HS-27A (cell line): ENCODE measurements at places on chromosomes 6 and 20.
A peak's percentile ranks its signal among the peaks of the same experiment; 100 is the strongest.

GRCh38 chr20:36777167-36777566, 3.6 kb upstream of the DSN1 start:
- no peak for DNase-seq

- no peak for DNase-seq
Measured at GRCh38 chr6:163355426-163355991, 59.0 kb upstream of the QKI start.

- no peak for DNase-seq
Measured at GRCh38 chr6:53526000-53526399, 18.9 kb downstream of the GCLC start.

- peak; percentile 29 for DNase-seq
Measured at GRCh38 chr6:35522660-35523658, 10.3 kb upstream of the TULP1 start.

GRCh38 chr6:158039571-158040050, 57.9 kb downstream of the SYNJ2 start:
- no peak for DNase-seq

- no peak for DNase-seq
Measured at GRCh38 chr6:104705095-104705707, 154.5 kb downstream of the HACE1 start.

DNA sequence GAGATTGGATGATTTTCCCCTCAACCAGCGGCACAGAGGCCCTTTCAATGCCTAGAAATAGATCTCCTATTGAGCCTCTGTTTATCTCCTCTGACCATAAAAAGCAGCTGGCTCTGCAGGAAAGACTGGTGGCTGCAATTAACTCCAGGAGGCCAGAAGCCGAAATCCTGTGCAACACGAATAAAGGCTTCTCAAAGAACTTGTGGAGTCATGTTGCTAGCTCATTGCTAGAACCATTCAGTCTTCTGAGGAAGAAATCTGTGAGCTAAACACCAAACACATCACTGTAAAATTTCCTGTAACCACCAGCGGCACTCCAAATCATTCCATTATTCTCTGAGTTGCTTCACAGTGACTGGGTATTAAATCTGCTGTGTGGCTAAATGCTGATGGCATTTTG, 49.1 kb upstream of the TPD52L1 start:
- DNase-seq, result no peak

GRCh38 chr20:53711333-53712211, 117.9 kb upstream of the ZNF217 start:
- DNase-seq, result no peak

DNA sequence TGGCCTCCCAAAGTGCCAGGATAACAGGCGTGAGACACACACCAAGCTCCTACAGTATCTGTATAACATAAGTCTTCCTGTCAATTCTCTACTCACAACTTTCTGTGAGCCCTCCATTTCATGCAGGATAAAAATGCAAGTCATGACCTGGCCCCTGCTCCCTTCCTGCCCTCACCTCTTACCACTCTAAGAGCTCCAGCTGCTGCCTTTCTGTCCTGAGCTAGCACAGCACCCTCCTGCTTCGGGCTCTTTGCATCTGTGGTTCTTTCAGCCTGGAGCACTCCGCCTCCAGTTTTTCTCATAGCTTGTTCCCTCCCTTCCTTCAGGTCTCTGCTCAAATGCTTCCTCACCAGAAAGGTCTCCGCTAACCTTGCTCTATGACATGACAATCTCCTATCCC, 23.7 kb upstream of the TRPC4AP start:
- no peak for DNase-seq

GRCh38 chr6:72936766-72937559, 288.3 kb downstream of the KHDC1L start:
- no peak for DNase-seq

GRCh38 chr20:46547995-46548394, 2.5 kb downstream of the OCSTAMP start:
- DNase-seq, result no peak

- DNase-seq, result no peak
Measured at GRCh38 chr6:7188492-7188891, 80.7 kb downstream of the RREB1 start.

GRCh38 chr20:4550740-4551139, 171.0 kb upstream of the PRND start:
- DNase-seq, result peak; percentile 46

- no peak for DNase-seq
Measured at GRCh38 chr20:21571841-21572690, 58.2 kb upstream of the NKX2-2 start.

GRCh38 chr6:15472621-15473020, 190.2 kb downstream of the DTNBP1 start:
- DNase-seq, result no peak

DNA sequence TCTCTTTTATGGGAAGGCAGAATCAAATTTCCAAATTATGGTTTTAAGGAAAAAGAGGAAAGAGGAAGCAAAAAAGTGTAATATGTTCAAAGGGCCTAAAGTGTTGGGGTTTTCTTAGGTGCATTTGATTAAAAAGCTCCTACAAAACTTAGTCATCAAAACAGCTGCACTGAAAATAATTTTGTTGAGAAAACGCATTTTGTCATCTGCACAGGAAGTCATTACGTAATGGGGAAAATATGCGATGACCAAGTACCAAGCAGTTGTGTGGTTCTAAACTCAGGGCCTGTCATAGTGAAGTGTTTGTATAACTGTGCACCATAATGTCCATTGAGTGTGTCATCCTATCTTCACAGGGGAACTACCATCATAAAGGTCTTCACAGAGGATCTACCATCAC, 15.6 kb downstream of the HAO1 start:
- DNase-seq, result peak; percentile 90

GRCh38 chr6:156311291-156311690, 465.9 kb upstream of the ARID1B start:
- DNase-seq, result no peak

GRCh38 chr20:34773726-34774125, 51.7 kb downstream of the NCOA6 start:
- DNase-seq, result no peak

- peak; percentile 14 for DNase-seq
Measured at GRCh38 chr6:39361657-39362486, 39.4 kb upstream of the KCNK16 start.
